NCI-H460 (cell line): ENCODE measurements at places on chromosomes 3 and 15. TPM values are rescaled to one million over a fixed set of nuclear protein-coding genes. Genes with fewer than 3 reads are reported as not detected.

DNA sequence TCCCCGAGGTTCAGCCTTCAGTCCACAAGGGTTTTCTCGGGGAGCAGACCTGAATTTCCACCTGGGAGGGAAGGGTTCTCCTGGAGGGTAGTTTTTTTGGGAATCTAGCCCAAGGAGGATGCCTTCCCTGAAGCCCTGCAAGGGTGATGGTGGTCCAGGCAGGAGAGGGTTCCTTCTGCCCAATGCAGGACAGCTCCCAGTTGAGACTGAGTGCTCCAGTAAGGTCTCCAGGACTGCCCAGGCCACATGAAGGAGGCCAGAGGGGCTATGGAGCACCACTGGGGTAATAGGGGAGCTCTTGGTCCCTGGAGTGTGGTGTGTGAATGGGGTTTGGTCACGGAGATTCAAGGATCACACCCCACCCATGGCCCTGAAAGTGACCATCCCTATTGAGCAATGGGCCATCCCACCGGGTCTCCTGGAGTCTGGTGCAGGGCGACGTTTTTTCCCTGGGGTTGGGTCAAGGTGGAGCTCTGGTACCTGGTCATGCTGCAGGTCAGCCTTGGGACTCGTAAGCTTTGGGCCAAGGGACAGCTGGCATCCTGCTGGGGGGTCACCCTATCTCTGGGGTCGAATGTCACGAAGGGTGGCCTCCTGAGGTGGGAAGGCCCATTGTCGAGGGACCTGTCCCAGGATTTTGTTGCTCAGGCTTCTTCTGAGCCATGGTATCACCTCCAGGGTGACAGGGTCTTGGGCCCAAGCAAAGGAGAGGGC is 196.5 kb downstream of the UBE3A start:
- no peak for DNase-seq

USP13 gene
- 4.4 and 8.1 TPM in 2 replicates for total RNA-seq

- DNase-seq, result no peak
Observed at GRCh38 chr3:141878817-141879216, 2.4 kb downstream of the ATP1B3 start.

- peak; percentile 72 for DNase-seq
Observed at GRCh38 chr3:186826976-186827857, 15.3 kb upstream of the ADIPOQ start.
